HT1080 (cell line): ENCODE measurements at places on chromosomes 2 and 18. TPM values are rescaled to one million over a fixed set of nuclear protein-coding genes. Genes with fewer than 3 reads are reported as not detected.

- no peak for DNase-seq
Measured at GRCh38 chr18:56637711-56638231, 621 bp downstream of the TXNL1 start.

PUM2 gene
- 18.7 and 35.1 TPM in 2 replicates for total RNA-seq

GRCh38 chr2:105733875-105734274, 10.8 kb upstream of the NCK2 start:
- no peak for DNase-seq

SERPINB8 gene
- total RNA-seq = 30.6 and 39.6 TPM in 2 replicates

CSRNP3 gene
- not detected in 2 replicates for total RNA-seq

TMEM17 gene
- 3.9 and 4.1 TPM in 2 replicates for total RNA-seq
